ENCODE measurements at places on chromosomes 7 and 10. TPM values are rescaled to one million over a fixed set of nuclear protein-coding genes. Genes with fewer than 3 reads are reported as not detected.
A peak's percentile ranks its signal among the peaks of the same experiment; 100 is the strongest.

DNA sequence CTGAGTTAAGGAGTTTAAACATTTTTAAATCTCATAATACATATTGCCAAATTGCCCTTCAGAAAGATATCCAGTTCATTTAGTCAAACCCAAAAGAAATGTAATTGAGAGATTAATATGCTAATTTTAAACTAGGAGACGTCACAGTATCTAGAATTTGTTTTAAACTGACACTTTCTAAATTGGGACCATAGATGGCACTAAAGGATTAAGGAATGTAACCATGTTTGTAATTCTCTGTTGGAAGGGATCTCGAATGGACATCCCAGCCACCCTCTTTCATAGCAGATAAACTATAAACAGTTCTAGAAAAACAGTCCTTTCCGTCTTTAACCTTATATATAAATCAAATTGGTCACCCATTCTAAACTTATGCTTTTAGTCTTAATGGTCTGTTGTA is 30.0 kb upstream of the SAMD9L start:
- no peaks in the 10 kb centered on the region for H3K4me1 ChIP-seq
- peaks cover 51% of the 10 kb centered on the region for H3K27me3 ChIP-seq
- no peak overlapping the region for H3K4me3 ChIP-seq
- H3K36me3 ChIP-seq = no peaks in the 10 kb centered on the region
- no peak overlapping the region for H3K27ac ChIP-seq

DNA sequence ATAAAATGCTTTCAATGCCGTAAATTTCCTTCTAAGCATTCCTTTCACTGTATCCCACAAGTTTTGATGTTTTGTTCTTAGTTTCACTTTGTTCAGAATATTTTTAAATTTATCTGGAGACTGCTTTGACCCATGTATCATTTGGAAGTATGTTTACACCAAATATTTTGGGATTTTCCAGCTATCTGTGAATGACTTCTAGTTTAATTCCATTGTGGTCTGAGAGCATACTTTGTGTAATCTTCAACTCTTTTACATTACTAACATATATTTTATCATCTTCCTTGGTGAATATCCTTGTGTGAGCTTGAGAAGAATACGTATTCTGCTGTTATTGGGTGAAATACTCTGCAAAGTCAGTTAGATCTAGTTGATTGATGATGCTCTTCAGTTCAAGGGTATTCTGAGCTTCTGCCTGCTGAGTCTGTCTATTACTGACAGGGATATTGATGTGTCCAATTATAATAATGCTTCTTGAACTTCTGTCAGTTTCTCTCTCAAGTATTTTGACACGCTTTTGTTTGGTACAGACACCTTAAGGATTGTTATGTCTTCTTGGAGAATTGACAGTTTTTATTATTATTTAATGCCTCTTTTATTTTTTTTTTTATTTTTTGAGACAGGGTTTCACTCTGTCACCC is 31.6 kb downstream of the MKLN1 start:
- H3K36me3 ChIP-seq = peaks cover 16% of the 10 kb centered on the region
- H3K27me3 ChIP-seq = no peaks in the 10 kb centered on the region
- H3K4me3 ChIP-seq = no peak overlapping the region
- no peak for DNase-seq
- H3K4me1 ChIP-seq = peaks cover 48% of the 10 kb centered on the region
- H3K27ac ChIP-seq = no peak overlapping the region

DNA sequence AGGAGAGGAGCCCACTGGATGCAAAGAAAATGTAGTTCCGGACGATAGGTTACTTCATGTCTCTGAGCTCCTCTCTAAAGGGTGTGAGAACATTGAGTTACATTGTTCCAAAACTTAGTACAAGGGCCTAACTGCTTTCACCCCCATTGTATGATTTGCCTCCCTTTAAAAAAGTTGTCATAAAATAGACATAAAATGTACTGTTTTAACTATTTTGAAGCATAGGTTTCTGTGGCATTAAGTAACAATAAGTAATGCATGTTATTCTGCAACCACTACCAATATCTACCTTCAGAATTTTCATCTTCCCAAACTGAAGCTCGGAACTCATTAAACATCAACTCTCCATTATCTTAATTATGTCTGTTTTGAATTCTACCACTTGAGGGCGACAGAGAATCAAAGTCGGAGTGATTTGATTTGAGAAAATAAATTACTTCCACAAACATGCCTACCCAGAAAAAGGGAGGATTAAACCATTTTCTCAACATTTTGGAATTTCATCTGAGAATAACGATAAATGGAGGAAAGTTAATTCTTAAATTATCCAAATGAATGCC is 2.7 kb downstream of the IGFBP1 start:
- H3K4me1 ChIP-seq = no peaks in the 10 kb centered on the region
- DNase-seq = no peak
- no peak overlapping the region for H3K27ac ChIP-seq
- no peak overlapping the region for H3K4me3 ChIP-seq

- H3K36me3 ChIP-seq = no peaks in the 10 kb centered on the region
- peaks cover 15% of the 10 kb centered on the region for H3K4me1 ChIP-seq
- peaks cover 42% of the 10 kb centered on the region for H3K27me3 ChIP-seq
- no peak overlapping the region for H3K27ac ChIP-seq
- DNase-seq = no peak
- no peak overlapping the region for H3K4me3 ChIP-seq
Observed at GRCh38 chr7:129790136-129790535, 162.6 kb downstream of the UBE2H start.

- no peak overlapping the region for H3K27ac ChIP-seq
- no peaks in the 10 kb centered on the region for H3K4me1 ChIP-seq
- H3K4me3 ChIP-seq = no peak overlapping the region
- H3K36me3 ChIP-seq = no peaks in the 10 kb centered on the region
- no peaks in the 10 kb centered on the region for H3K27me3 ChIP-seq
- DNase-seq = peak; percentile 28
Observed at GRCh38 chr10:57657164-57657765, 610.4 kb downstream of the IPMK start.

- H3K4me3 ChIP-seq = no peak overlapping the region
- no peaks in the 10 kb centered on the region for H3K27me3 ChIP-seq
- peaks cover 5% of the 10 kb centered on the region for H3K36me3 ChIP-seq
- H3K27ac ChIP-seq = no peak overlapping the region
- peaks cover 2% of the 10 kb centered on the region for H3K4me1 ChIP-seq
Observed at GRCh38 chr7:101912716-101913110, 95.3 kb downstream of the CUX1 start.

DNA sequence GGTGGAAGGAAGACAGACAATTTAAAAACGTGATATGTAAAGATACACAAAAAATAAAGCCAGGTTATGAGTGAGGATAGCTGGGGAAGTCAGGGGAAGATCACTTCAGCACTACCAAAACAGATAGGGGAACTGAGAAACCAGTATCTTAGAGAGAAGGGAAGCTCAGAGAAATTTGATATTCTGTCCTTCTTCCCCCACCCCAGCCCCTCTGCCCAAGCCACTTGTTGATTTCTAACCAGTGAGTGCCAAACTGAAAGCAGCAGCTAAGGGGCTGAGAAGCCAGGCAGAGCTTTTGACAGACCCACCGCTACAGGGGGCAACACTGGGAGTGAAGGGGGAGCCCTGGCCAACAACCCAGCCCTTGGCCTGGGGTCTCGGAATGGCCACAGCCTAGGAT is 9.1 kb upstream of the SLC29A3 start:
- peaks cover 2% of the 10 kb centered on the region for H3K27me3 ChIP-seq
- DNase-seq = no peak
- H3K4me1 ChIP-seq = no peaks in the 10 kb centered on the region

DNA sequence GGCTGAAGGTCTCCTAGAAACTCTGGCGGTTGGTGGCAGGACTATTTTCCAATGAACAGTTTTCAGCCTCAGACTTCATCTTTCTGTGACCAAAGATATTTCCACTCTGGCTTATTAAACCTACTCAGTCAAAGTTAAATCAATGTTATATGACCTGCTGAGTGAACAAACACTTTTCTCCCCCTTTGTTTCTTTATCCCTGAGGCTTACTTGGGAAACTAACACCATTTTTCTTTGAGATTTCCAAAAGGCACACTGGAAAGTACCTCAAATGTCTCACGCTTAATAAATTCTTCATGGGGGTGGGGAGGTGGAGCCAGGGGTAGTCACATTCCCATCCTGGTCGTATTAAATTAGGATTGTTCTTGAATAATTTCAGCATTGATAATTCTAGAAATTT is 1.8 kb downstream of the TMEM26 start:
- H3K27me3 ChIP-seq = peaks cover 42% of the 10 kb centered on the region
- H3K4me3 ChIP-seq = no peak overlapping the region
- H3K27ac ChIP-seq = no peak overlapping the region

GRCh38 chr7:32319012-32319382 is 171.2 kb downstream of the LSM5 start:
- no peak overlapping the region for H3K4me3 ChIP-seq
- no peak for DNase-seq
- no peak overlapping the region for H3K27ac ChIP-seq
- H3K27me3 ChIP-seq = peaks cover 25% of the 10 kb centered on the region
- H3K4me1 ChIP-seq = no peaks in the 10 kb centered on the region

DNA sequence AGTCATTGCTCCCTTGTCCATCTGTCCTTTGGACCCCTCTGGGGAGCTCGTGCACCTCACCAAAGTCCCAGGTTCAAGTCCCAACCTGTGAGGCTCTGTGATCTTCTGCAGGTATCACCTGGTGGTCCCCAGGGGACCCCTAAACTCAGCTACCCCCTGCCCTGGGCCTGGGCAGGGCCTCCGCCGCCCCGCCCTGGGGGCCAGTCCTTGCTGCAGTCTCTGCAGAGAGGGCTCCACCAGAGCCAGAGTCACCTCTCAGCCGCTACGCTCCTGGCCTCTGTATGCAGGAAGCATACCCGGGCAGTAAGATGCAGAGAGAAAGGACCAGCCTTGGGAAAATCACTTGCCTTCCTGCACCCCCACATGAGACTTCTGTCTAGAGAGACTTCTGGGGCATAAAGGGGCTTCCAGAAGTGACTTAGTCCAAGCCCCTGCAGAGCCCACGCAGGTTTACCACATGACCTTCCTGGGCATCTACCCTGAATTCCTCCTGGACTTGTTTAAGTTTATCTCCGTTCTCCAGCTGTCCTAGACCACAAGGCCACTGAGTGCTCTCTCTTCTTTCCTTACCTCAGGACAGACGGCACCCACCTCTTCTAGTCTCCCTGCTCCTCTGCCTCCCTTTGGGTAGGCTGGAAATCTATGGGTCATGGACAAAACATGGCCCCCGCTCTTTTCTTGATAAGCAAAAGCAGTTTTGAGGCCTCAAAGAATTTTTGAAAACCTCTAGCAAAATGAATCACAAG is 21.2 kb downstream of the CALML5 start:
- no peak for DNase-seq
- H3K4me3 ChIP-seq = no peak overlapping the region
- H3K27me3 ChIP-seq = peaks cover 2% of the 10 kb centered on the region
- H3K4me1 ChIP-seq = no peaks in the 10 kb centered on the region

DNA sequence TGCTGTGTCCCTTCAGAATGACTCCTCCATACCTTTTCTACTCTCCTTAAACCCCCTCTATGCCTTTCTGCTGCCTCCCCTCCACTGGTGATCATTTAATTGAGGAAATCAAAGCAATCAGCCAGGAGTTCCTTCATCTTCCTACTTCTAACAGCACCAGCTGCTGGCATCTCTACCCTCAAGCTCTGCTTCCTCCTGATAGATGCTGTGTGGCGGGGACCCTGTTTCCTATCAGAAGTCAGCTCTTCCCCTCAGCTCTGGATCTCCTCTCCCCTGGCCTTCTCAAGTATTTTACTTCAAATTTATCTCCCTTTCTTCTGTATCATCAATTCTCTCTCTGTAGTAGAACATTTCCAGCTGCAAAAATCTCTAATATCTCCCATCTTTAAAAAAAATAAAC is 183.7 kb downstream of the ELMO1 start:
- H3K27me3 ChIP-seq = no peaks in the 10 kb centered on the region
- no peak for DNase-seq
- peaks cover 24% of the 10 kb centered on the region for H3K4me1 ChIP-seq
- H3K36me3 ChIP-seq = peaks cover 18% of the 10 kb centered on the region
- peak overlapping the region; percentile 64 for H3K27ac ChIP-seq

GBX1 gene
- not detected for total RNA-seq

LLCFC1 gene
- total RNA-seq = not detected

SLC16A9 gene
- 0.12 TPM for total RNA-seq

SSC4D gene
- total RNA-seq = 0.32 TPM
